ENCODE measurements at places on chromosomes 3 and 15. TPM values are rescaled to one million over a fixed set of nuclear protein-coding genes. Genes with fewer than 3 reads are reported as not detected.
A peak's percentile ranks its signal among the peaks of the same experiment; 100 is the strongest.

Gene COX17
- 24.9 TPM for total RNA-seq

Gene PPP1R14D
- total RNA-seq = not detected

Gene TRA2B
- 86.0 TPM for total RNA-seq

Gene SLC9C1
- total RNA-seq = not detected

DNA sequence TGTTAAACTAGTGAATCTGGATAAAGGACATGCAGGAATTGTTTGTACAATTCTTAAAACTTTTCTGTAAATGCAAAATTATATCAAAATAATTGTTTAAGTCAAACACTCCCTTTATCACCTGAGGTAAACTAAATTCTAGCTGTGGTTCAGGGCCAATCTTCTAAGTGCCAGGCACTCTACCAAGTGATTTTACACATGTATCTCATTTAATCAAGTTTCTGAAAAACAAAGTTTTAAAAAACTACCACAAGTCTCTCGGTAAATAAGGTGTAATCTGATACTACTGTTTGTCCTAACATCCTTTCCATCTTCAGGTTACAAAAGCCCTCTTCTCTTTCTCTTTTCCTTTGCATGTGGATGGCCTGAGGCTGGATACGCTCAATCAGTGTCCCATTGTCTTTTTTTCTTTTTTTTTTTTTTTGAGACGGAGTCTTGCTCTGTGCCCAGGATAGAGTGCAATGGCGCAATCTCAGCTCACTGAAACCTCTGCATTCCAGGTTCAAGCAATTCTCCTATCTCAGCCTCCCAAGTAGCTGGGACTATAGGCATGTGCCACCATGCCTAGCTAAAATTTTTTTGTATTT, 19.3 kb downstream of the IFT80 start:
- no peak for ATAC-seq

Gene KLHL40
- total RNA-seq = not detected

- no peak for ATAC-seq
Observed at GRCh38 chr3:69972672-69973071, 26.9 kb upstream of the SAMMSON start.

GRCh38 chr15:33067456-33067855, 127.1 kb downstream of the FMN1 start:
- no peak for ATAC-seq

Gene GASK1A
- 2.9 TPM for total RNA-seq

Gene PSTPIP1
- total RNA-seq = 1.3 TPM

GRCh38 chr15:68900027-68900426, 30.3 kb upstream of the SPESP1 start:
- ATAC-seq = no peak

Gene AADACL2
- total RNA-seq = not detected

Gene CCDC39
- not detected for total RNA-seq

Gene RNF111
- 21.0 TPM for total RNA-seq

DNA sequence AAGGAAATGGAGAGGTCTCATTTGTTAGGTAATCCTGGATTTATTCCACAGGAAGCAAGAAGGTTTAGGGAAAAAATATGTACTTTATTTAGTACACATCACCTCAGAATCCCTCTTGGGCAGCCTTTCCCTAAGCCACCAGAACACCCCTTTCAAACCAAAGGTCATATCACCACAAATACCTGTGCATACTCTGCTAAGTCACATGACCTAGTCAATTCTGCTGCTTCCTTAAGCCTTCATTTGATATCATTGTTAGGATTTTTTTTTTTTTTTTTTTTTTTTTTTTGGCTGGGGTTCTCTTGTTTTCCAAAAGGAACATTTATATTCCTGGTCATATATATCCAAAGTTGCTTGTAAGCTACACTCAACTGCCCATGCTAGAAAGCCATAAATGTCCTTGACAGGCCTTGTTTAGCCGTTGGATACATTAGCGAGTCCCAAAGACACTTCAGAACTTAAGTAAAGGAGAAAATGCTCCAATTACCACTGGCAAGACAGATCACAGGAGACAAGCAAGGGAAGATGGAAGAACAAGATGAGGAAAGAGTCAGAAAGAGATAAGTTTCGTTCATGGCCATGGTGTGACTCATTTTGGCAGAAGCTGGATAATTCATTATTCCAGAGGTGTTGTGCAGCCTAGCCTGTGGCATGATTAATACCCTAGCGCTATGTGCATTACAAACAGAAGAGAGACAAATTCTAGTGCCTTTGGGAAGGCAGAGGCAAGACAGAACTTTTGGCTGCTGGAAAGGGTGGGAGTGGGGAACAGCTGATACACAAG, 155.6 kb upstream of the SLC2A2 start:
- peak; percentile 62 for ATAC-seq

DNA sequence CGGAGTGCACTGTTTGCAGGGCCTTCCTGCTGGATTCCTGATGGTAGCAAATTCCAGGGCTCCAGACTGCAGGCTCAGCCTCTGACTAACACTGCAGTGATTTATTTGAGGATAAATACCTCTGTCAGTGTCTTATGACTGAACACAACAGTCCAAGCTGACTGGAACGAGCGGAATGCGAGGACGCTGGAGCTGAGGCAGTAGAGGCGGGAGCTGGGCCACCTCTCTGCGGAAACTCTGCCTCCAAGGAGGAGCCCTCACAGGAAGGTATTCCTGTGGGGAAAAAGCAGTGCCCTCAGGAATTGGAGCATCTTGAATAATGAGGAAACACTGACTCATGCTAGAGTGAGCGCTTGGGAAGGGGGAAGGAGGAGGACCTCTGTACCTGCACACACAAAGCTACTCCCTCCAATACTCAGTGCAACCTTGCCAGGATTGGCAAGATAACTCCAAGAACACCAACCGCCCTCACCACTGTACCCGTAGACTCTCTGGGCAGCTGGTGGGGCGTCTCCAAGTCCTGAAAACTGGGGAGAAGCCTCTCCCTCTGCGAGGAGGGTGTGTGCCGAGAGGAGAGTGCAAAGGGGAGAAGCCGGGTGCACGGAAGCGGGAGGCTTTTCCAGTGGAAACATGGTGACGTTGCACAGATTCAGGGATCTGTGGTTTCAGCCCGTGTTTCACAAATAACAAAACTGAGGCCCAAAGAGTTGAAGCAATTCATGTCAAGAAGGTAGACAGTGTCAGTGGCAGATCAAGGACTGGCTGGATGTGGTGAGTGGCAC, 43.0 kb downstream of the VGLL4 start:
- peak; percentile 96 for ATAC-seq

- ATAC-seq = no peak
Observed at GRCh38 chr15:98427321-98427720, 221.0 kb upstream of the IGF1R start.

Gene HAUS2
- total RNA-seq = 13.1 TPM

GRCh38 chr3:152405915-152406802, 137.4 kb downstream of the MBNL1 start:
- peak; percentile 22 for ATAC-seq

Data from esophagus mucosa (tissue), 1 donor.